ENCODE measurements at places on chromosomes 13 and 19.

- no peak for DNase-seq
Measured at GRCh38 chr13:78100486-78100885, 181.9 kb upstream of the EDNRB start.

DNA sequence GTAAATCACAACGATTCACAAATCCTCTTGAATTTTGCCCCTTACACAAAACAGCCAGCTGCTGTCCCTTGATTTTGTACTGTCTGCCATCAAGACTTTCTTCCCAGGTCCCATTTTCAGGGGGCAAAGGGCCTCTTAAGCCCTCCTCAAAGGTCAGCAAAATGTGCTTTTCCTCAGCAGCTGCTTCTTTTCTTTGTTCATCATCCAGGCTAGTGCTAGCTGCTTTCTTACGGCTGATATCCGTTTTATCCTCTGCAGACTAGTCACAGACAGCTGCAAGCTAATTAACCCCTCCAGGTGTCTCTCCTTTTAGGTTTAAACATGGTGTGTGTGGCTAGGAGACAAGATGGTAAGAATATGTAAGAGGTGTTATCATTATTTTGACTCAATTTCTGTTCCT lies 90.9 kb downstream of the NALCN start:
- DNase-seq = no peak

DNA sequence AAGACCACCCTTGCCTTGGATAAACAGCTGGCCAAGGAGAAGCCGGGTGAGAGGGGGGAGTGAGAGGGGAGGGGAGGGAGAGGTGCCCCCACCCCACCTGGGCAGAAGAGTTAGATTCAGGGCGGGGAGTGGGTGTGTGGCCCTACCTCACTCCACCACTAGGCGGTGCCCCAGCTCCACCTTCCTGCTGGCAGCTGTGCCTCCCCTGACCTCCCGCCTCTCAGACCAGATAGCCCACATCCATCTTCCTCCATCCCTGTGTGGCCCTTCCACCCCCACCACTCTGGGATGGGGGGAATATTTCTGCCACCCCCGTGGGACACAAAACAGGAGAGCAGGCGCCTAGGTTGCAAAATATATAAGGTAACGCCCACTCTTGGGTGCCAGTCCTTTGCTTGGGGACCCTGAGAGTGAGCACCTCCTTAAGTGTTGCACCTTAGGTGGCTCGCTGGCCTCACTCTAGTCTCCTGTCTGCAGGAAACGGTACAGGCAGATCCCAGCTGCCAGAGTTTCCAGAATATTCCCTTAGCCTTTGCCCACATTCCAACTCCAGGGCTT lies 13.8 kb upstream of the EHD2 start:
- DNase-seq = peak; percentile 62

- no peak for DNase-seq
Measured at GRCh38 chr13:42395086-42395821, 123.3 kb downstream of the AKAP11 start.

DNA sequence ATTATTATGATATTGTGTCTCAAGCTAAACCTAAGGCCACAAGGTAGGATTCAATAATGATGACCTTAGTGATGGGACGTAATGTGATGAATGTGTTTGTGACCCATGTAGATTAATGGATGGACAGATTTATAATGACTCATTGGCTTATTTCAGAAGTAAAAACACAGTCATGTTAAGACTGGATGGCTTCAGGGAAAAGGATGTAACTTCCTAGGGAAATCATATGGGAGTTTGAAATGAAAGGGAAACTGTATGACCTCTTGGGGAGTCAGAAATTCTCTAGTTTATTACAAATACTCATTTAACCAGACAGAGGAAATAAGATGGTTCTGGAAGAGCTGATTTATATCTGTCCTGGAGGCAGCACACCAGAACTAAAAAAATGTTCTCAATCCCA lies 2.9 kb downstream of the EDNRB start:
- no peak for DNase-seq

DNA sequence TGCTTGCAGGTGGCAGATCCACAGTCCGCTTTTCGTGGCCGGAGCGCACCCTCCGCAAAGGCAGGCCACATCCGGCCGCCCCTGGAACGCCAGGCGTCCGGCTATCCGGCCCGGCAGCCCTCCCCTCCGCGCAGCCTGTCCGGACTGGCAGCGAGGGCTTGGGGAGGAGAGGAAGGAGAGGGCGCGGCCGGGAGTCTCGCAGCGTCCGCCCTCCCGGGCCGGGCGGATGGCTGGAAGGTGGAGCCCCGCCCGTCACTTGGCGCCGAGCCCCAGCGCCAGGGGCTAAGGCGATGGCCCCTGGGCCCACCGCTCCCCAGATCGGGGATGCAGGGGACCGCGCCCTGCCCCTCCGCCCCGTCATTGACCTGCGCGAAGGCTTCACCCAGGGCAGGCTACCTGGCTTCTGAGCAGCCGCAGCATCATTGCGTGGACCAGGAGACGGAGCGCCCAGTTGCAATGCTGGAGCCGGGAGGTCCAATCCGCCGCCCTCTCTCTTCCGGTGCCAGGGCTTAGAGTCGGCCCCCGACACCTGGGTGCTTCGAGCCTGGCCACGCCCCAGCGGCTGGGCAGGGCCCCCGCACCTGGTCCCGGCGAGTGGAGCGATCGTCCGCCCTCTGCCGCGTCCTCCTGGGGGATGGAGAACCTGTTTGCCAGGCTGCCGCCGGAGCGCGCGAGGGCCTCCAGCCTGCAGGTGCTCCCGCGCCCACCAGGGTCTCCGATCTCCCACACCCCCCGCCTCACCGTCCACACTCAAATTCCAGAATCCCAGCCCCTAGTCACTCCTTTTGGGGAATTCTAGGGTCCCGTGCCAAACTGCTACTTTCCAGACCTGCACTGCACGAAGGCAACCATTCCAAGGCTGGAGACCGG lies at the start of gene FUT1:
Gene FUT1 (minus strand): TSS at position 146 of the 870 bp plus-strand sequence. CDS start 1,360 bp downstream, outside the sequence.
- peak; percentile 37 for DNase-seq

- no peak for DNase-seq
Measured at GRCh38 chr13:48448959-48449614, 36.2 kb upstream of the LPAR6 start.
